ENCODE measurements at places on chromosomes 13 and 19.

DNA sequence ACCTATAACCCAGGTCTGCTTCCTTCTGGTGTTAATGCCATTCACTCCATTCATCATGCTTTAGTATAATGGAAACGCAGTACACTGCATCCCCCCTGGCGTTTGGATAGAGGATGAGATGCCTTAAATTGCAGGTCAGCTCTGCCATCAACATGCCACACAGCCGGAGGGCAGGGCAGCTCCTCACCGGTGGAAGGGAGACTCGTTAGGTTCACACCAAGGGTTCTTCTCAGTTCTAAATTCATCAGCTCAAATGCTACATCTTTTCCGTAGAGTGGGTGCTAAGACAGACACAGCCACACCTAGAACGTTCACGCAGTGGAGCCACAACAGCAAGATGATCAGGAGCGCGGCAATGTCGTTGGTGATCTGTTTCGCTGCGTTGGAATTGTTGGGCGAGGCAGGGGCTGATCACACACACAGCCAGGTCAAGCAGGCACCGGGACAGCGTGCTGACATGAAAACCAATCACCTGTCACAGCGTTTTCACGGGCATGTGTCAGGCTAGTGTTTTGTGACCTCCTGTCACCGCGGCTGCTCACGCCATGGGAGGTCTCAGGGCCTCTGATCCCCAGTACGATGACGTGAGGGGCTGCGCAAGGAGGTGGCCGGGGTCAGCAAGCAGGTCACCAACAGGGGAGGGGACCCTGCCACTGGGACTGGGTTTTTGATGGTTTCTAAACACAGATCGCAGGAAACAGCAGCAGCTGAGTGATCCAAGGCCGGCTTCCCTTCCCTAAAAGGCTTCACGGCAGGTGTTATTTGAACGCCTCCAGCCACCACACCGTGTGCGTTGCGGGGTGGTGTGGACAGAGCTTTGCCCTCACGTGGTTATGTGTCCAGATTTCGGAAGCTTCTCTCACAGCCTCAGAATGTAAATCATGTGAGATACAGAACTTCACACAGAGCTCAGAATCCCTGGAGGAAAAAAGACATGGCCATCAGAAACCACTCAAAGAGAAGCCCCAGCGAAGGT lies 94.3 kb upstream of the IRS2 start:
- no peak for DNase-seq

DNA sequence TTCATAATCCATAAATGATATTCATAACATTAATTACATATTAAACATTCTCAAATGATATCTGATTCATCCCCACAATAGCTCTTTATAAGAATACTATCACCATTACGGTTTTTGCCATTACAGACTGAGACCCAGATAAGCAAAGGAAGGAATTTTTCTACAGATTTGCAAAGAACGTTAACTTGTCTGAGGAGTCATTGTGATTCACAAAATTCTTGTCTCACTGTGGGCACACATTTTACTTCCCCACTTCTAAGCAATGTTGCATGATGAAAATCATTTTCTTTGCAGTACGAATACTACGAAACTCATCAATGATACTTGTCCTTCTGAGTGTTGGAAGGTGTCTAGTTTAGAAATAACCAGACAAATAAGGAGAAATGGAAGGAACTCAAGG lies 70.1 kb downstream of the NALCN start:
- no peak for DNase-seq

DNA sequence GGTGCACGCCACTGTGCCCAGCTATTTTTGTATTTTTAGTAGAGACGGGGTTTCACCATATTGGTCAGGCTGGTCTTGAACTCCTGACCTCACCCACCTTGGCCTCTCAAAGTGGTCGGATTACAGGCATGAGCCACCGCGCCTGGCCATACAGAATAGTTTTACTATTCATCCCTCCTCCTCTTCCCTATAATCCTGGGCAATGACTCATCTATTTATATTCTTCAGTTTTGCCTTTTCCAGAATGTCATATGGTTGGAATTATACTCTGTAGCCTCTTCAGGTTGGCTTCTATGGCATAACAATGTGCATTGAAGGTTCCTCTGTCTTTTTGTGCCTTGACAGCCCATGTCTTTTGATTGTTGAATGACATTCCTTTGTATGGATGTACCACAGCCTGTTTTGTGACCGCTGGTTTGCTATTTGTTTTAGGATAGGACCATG lies 22.2 kb upstream of the LRP3 start:
- DNase-seq = no peak

DNA sequence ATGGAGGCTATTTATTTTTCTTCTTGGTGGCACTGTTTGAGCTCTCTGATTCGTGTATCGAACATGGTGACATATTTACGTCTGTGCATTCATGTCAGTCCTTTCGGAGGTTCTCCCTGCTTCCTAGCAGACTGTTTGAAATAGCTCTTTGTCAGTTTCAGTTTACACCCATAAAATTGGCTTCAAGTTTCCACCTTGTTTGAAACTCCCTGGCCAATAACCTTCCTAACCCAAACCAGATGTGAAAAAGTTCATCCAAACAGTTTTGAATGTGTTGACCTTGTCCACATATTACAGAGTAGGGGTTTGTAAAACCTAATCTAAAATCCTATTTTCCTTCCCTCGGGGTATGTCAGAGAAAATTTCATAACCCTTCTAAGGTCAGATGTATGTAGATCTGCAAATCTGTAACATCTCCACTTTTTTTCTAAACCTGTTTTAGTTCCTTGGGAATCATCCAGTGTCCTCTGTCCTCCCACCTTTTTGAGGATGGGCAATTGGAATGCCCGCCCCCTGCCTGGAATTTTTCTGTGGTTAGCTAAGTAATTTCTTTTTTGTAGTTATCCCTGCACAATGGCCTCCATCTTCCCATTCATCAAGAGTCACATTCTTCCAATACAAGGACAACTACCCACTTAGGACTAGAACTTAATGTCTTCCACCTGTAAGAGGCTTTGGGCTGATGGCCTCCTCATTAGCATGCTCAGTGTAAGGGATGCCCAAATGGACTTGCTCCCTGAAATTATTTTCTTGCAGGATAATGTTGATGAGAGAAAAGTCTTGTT lies 499.8 kb downstream of the GPC6 start:
- no peak for DNase-seq

DNA sequence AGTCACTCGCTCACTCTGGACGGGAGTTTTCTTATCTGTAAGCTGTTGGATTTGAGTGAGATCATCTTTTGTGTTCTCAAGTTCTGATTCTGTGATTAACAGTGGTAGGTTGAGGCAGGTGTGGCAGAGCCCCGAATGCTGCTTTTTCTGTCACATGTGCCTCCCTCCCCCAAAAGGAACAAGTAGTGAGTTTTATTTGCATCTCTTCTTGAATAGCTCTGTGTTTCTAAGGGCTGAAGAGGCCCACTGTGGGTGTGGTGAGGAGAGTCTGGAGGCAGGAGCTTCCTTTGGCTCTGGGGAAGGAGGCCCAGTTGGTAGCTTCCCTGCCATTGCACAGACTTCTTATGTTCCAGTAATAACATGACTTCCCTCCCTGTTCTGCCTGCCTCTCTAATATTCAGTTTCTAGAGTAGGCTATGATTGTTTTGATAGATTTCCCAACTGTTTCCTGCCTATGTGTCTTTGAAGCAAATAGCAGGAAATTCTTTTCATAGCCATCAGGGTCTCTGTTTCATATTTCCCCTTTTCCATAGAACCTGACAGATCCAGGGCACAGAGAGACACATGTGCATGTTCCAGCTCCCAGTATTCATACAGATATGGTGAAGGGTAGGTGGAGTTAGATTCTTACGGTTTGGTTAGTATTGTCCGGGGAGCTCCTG lies 23.9 kb upstream of the CXCL17 start:
- no peak for DNase-seq

DNA sequence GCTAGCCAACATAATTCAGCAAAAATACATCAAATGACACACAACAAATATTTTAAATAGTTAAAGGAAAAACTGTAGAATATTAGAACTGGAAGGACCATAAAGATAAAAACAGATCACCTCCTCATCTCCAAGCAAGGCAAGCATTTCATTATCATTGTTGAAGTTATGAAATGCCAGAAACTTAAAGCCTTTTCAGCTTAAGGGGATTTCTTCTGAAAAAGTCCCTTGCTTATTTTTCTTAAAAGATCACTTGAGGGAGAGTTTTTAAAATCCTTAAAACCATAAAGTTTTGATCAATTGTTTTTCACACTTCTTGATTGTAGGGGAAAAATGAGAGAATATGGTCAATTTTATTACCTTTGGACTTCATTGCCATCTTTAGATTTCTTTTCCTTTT lies 37.4 kb downstream of the FLT1 start:
- DNase-seq = no peak

DNA sequence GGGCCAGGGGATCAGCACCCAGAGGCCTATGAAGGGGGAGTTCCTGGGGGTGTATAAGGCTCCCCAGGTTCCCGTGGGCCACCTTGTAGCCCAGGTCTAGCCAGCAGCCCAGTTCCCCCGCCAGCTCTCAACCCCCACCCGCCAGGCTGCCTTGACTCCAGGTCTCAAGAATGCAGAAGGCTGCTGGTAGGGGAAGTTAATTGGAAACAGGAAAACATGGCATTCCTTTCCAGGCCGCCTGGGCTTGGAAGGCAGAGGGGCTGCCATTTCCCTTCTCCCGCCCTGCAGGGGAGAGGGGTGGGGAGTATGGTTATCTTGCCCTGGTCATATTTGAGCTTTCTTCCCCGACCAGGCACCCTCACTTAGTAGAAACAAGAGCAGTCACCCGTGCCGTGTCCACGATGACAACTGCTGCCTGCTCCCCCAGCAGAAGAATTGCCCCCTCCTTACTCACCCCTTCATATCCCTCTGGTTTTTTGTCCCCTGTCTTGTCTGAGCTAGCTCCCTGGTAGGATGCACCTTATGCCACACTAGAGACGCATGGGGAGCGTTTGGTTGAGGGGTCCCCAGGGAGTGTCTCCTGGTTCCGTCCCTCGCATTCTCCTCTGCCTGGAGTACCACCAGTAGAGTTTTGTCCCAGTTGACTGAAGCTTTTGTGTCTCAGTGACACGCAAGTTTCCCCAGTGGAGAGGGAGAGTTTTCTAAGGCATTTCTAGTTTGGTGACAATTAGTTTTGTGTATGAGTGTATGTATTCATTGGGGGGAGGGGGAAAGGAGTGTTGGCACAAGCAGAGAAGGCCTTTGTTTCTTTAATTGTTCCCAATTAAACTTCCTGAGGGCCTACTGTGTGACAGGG lies 4.5 kb downstream of the BICRA start:
- no peak for DNase-seq

- DNase-seq = no peak
Observed at GRCh38 chr19:55554302-55554701, 9.0 kb upstream of the SBK3 start.

GRCh38 chr13:102869948-102870676 lies 24.3 kb downstream of the ERCC5 start:
- no peak for DNase-seq

DNA sequence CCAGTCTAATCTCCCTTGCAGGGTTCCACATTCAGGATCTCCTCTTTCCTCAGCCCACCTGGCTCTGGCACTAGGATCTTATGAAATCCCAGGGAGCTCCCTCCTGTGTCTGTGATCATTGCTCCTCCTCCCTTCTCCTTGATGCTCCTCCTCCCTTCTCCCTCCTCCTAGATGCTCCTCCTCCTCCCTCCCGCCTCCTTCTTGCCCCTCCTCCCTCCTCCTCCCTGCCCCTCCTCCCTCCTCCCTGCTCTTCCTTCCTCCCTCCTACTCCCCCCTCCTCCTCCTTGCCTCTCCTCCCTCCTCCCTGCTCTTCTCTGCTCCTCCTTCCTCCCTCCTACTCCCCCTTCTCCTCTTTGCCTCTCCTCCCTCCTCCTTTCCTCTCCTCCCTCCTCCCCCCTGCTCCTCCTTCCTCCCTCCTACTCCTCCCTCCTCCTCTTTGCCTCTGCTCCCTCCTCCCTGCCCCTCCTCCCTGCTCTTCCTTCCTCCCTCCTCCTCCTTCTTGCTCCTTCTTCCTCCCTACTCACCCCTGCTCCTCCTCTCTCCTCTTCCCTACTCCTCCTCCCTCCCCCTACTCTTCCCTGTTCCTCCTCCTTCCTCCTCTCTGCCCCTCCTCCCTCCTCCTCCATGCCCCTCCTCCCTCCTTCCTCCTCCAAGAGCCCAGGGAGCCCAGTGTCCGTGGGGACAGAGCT lies 14.9 kb upstream of the ZBTB7A start:
- DNase-seq = no peak

GRCh38 chr19:11612816-11613511 lies 15.7 kb downstream of the ZNF627 start:
- no peak for DNase-seq

- DNase-seq = no peak
Observed at GRCh38 chr13:39788102-39788501, 132.6 kb downstream of the COG6 start.

DNA sequence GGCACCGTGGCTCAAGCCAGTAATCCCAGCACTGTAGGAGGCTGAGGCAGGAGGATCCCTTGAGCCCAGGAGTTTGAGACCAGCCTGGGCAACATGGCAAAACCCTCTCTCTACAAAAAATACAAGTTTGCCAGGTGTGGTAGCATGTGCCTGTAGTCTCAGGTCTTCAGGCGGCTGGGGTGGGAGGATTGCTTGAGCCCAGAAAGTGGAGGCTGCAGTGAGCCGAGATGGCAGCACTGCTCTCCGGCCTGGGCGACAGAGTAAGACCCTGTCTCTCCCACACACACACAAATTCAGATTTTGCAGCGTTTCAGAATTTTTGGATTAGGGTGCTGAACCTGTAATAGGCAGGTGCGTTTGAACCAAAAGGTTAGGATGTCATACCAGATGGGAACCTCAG lies 2.2 kb downstream of the RPS11 start:
- DNase-seq = no peak

- no peak for DNase-seq
Observed at GRCh38 chr13:109785892-109786450, 412 bp downstream of the IRS2 start.

DNA sequence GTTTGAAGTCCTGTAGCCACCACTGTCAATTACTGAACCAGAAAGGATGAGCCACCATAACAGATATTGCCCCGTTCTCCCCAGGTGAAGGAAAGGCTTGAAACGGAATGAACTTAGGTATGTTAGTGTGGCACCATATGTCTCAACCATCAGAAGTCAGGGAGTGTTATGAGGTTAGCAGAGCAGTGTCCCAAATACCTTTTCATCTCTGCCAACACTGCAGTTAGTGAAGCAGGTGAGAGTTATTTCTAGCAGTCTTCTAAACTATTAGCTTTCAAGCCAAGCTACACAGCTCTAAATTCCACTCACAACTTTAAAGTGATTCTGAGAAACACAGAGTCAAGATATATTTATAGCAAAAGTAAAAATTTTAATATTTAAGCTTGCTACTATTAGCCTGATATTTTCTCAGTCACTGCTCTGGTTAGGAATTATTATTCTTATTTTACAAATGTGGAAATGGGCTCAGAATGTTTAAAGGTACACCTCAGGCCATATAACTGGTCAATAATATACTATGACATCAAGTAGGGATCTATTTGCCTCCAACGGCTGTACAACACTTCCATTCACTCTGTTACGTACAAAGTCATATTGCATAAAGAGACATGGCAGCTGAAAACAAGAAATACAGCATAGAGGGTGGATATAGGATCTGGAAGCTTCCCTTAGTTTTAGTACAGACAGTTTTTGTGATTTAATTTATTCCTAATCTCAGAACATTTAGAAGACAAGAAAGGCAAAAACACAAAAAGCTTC lies 1527.1 kb upstream of the PRR20A start:
- no peak for DNase-seq

GRCh38 chr13:110334841-110335490 lies 27.9 kb downstream of the COL4A2 start:
- DNase-seq = no peak

All from stimulated activated CD8-positive, alpha-beta memory T cell treated with anti-CD3 and anti-CD28 coated beads, Interleukin-2, amount 100 ng/mL, for 1 hour (primary cell).